Ammon's horn (tissue), 1 donor: ENCODE measurements at places on chromosomes 16 and 17.

DNA sequence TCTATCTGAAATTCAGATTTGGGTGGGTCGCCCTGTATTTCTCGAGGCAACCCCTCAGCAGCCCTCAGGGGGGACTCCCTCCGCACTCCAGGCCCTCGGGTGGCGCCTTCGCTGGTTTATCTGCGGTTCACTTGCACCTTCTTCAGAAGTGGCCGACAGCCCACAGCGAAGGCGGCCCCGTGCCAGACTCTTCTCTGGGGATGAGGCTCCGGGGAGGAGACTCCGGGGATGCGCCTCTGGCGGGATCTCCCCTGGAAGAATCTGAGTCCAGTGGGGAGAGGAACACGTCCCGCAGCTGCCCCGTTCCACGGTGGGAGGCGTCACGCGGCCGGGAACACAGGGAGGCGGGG, 63.9 kb upstream of the DNAJA2 start:
- DNase-seq = no peak

- DNase-seq = peak; percentile 17
Observed at GRCh38 chr17:2888326-2888725, 92.1 kb downstream of the RAP1GAP2 start.

GRCh38 chr17:7851438-7852261, 3.2 kb upstream of the TMEM88 start:
- peak; percentile 96 for DNase-seq

DNA sequence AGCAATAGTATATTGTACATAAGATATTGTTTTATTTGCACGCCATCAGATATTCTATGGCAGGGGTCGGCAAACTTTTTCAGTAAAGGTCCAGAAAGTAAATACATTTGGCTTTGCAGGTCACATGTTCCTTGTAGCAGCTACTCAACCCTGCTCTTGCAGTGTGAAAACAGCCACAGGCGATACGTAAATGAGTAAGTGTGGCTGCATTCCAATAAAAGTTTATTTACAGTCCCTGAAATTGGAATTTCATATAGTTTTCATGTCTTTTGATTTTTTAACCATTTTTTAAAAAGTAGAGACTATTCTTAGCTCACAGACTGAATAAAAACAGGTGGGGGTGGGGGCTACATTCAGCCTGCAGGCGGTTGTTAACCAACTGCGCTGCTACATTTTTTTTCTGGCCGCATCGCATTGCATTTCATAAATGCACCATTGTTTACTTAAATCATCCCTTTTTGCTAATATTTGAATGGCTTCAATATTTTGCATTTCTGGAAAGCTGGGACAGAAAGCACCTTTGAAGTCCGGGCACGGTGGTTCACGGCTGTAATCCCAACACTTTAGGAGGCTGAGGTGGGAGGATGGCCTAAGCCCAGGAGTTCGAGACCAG, 50.5 kb upstream of the HAPSTR1 start:
- DNase-seq = no peak

DNA sequence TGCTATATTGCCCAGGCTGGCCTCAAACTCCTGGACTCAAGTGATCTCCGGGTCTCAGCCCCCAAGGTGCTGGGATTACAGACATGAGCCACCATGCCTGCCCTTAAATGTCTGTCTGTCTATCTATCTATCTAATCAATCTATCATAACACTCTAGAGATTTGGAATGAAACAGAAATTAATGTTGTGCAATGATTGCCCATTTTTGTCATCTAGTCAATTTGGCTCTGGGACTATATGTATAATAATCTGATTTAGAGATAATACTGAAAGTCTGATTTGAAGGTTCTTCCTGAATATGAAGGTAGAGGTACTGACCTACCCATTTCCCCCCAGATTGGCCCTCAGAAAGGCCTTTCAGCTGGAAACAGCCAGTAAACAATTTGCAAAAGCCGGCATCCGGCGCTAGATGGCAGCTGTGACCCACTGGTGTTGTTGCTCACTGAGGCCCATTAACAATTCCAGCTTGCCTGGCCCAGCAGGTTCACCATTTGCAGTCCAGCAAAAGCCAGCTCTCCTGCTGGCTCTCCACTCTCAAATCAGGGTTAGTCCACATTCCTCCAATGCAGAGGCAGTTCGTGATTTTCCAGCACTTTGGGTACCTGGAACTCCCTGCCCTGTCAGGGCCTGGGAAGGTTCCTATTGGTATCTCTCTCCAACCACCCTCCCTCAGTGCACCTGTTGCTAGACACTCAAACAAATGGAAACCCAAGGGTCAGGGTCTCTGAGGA, 22.9 kb upstream of the C16orf87 start:
- peak; percentile 93 for DNase-seq

DNA sequence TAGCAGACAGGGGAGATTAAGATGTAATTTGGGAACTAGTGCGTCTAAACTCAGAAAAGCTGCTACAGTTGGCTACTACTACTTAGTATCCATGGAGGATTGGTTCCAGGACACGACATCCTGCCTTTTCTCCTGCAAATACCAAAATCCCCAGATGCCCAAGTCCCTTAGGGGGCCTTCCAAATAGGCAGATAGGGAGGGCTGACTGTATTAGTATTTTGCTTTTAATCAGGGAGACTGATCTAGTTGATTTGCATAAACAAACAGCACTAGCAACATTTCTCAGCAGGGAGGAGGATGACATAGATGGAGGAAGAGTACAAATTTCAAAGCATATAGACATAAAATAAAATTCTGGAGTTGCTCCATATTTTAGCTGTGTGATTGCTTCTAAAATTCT, 621.6 kb upstream of the GOT2 start:
- DNase-seq = no peak

DNA sequence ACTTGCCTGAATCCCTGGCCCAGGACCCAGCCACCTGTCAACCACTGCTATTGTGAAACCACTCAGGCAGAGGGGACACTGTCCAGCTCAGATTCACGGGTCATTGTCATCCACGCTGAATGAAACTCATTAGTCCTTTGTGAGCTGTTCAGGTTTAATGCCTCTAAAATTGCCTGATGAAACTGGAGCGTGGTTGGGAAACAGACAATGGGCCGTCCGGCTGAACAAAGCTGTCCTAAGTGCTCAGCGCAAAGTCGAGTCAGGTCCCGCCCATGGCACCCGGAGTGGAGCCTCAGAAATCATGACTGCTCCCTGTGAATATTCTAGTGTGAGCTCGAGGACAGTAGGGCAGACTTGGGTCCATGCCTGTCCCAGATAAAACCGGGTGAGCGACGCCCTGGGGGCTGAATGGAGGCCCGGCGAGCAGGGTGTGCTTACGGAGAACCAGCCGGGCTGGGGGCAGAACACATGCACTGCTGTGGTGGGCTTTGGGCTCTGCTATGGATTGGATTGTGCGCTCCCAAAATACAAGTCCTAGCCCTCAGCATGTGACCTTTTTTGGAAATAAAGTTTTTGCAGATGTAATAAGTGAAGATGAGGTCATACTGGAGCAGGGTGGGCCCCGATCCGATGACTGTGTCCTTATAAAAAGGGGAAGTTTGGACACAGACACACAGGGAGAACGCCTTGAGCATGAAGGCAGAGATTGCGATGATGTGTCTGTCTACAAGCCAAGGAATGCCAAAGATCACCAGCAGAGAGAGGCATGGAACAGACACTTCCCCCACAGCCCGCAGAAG, 12.9 kb upstream of the CMIP start:
- DNase-seq = peak; percentile 49

- no peak for DNase-seq
Observed at GRCh38 chr17:41061964-41062363, 2.0 kb upstream of the KRTAP2-3 start.

- DNase-seq = peak; percentile 72
Observed at GRCh38 chr16:84947022-84947421, 64.3 kb downstream of the ZDHHC7 start.

DNA sequence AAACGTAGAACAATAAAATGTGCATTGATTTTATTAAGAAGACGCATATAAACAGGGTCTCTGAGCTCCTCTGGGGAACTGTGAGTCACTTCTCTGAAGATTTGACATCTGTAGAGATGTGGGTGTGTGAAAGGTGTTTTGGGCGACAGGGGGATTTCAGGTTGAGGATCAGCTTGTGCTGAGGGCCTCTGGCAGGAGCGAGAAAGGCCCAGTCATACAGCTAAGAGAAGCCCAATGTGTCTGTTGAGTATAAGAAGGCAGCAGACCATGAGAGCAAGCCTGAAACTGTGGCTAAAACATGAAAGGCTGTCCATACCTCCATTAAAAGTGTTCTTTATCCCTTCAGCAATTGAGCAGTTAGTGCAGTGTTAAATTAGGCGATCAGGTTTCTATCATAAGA, 406.5 kb upstream of the MON1B start:
- DNase-seq = no peak

GRCh38 chr17:6135996-6136395, 65.8 kb downstream of the WSCD1 start:
- DNase-seq = no peak
